BE2C (cell line): ENCODE measurements at places on chromosomes 13 and 19.

- DNase-seq = no peak
Observed at GRCh38 chr19:54554896-54555295, 18.7 kb upstream of the LILRA2 start.

- no peak for DNase-seq
Observed at GRCh38 chr19:15488489-15489226, 9.4 kb upstream of the PGLYRP2 start.

DNA sequence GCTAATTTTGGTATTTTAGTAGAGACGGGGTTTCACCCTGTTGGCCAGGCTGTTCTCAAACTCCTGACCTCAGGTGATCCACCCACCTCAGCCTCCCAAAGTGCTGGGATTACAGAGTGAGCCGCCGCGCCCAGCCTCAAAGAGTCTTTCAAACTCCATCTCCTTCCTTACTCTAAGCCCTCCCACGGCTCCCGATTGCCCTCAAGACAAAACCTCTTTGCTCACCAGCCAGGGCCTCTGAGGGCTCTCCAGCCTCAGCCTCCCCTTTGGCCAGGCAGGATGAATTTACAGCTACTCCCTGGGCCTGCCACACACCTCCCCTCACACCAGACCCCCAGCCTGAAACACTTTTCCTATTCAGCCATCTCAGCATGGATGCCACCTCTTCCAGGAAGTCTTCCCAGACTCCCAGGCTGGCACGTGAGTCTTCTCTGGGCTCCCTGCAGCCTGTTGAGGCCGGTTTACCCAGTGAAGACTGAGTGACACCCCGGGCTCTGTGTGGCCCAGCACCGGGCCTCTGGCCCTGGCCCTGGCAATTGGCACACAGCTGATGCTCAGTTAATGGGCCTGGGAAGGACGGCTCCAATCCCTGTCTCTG lies 7.6 kb downstream of the PRSS57 start:
- no peak for DNase-seq

- peak; percentile 43 for DNase-seq
Observed at GRCh38 chr13:100646030-100646673, 28.4 kb downstream of the TMTC4 start.

DNA sequence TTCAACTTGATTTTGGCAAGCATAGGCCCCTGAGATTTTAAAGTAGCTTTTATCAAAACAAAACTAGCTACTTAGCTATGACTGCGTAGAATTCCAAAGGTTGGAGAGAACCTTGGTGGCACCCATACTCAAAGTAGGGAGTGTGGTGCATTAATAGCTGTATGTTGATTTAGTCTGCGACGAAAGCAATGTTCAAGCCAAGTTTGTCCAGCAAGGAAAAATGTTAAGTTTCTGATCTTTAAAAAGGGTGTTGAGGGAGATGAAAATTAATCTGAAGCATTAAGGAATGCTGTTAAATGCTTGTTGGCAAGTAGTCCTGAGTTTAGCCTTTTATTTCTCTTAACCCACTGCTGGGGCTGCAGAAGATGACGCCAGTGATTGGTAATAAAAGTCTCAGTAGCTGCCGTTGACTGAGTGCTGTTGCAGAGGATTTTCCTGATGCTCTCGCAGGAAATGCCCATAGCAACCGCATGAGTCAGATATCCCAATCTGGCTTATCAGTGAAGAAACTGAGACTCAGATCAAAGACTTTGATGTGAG lies 75.9 kb upstream of the RNF113B start:
- no peak for DNase-seq

- DNase-seq = no peak
Observed at GRCh38 chr13:56561327-56561726, 579.4 kb upstream of the PRR20A start.

DNA sequence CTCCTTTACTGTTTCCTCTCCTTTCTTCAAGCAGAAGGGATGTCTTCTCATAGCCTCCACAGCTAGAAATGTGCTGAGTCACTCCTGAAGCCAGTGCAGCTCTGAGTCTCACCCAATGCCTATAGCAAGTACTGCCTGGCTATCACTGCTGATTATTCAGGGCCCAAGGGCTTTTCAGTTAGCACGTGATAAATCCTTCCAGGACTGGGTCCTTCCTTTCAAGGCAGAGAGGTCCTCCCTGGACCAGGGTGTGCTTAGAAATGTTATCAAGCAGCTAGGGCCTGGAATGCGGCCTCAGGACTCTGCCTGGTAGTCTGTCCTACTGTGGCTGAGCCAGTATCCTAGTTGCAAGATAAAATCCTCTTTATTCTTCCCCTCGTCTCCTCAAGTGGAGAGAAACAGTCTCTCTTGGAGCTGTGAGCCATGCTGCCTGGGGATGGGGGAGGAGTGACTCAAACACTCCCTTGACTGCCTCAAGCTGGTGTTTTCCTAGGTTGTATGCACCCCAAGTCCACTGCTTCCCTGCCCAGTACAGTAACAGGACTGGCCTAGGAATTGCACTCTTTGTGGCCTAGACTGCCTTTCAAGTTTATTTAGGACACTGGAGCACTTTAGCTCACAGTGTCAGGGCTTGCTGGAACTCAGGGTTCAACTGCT lies 198.7 kb upstream of the SERP2 start:
- DNase-seq = no peak

GRCh38 chr13:30334663-30335386 lies 27.5 kb upstream of the KATNAL1 start:
- peak; percentile 49 for DNase-seq

DNA sequence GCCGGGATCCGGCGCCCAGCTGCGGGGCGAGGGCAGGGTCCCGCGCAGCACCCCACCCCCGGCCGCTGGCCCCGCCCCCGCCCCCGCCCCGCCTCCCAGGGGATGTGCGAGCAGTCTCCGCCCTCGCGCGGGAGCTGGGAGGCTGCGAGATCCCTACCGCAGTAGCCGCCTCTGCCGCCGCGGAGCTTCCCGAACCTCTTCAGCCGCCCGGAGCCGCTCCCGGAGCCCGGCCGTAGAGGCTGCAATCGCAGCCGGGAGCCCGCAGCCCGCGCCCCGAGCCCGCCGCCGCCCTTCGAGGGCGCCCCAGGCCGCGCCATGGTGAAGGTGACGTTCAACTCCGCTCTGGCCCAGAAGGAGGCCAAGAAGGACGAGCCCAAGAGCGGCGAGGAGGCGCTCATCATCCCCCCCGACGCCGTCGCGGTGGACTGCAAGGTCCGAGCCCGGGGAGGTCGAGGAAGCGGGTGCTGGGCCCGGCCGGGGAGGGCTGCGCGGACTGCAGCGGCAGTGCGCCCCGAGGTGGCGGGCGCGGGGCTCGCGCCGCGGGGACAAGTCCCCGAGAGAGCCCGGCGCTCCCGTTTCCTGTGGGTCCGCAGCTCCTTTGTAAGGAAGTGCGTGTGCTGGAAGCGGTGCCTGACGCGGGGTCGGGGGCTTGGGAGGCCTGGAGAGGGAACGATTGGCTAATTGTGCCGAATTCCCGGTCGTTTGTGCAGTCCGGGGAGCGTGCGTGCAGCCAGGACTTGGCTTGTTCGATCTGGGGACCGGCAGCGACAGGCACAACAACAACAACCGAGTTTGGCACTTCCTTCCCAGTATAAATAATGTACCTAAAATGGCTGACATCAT lies at the start of gene ITM2B:
Gene ITM2B, plus strand, starts transcription at position 161 of the 843 bp plus-strand sequence. Its CDS starts 155 bp downstream, at position 316.
- DNase-seq = peak; percentile 86

- no peak for DNase-seq
Observed at GRCh38 chr19:7887408-7888144, 734 bp upstream of the LRRC8E start.

- DNase-seq = peak; percentile 50
Observed at GRCh38 chr19:343941-344624, 513 bp downstream of the MIER2 start.

GRCh38 chr13:94201022-94201421 lies 278.5 kb downstream of the DCT start:
- DNase-seq = peak; percentile 18

DNA sequence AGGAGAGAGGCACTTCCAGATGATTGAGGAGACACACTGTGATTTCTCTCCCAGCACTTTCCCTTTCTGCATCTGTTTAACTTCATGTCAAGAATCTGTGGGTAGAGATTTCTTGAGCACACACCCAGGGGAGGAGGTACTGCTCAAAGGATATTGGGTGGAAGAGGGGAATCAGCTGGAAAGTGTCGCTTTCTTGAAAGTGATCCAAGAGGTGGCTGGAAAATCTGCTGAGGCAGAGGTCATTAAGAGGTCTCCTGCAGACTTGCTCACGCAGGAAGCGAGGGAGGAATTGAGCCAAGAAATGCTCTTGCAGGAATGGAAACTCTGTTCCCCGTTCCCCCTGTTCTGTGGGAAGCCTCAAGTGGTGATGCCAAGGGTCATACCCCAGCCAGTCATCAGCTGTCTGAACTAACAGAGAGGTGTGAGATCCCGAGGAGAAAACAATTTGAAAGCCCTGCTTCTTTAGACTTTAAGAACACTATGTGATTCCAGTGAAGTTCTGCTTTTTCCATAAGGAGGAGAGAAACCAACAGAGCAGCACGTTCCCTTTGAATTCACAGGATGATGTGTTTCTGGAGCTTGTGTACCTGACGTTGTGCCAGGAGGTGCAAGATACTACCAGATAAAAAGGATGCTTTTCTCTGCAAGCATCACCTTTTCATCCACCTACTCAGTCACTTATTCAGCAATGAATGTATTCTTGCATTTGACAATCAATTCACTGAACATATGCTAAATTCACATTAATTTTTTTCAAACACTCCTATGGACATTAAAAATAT lies 163.4 kb upstream of the GPR12 start:
- no peak for DNase-seq

GRCh38 chr19:38974624-38975213 lies 823 bp downstream of the FBXO17 start:
- no peak for DNase-seq

- no peak for DNase-seq
Observed at GRCh38 chr13:33110713-33111413, 94.6 kb downstream of the KL start.

DNA sequence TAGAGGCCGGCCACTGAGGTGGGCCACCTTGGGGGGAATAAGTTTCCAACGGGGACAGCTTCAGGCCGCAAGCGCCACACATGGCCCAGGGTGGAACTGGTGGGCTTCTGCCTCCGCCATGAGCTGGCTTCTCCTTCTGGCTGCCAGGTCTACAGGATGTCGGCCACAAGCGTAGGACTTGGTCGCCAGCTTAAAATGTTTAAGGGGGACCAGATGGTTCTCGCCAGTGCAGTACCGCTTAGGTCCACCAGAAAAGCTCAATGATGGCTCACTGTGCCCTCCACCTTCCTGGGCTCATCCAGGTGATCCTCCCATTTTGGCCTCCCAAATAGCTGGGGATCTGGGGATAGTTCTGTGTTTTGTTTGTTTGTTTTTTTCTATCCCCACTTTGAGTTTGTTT lies 38.7 kb upstream of the ZNF254 start:
- DNase-seq = no peak

DNA sequence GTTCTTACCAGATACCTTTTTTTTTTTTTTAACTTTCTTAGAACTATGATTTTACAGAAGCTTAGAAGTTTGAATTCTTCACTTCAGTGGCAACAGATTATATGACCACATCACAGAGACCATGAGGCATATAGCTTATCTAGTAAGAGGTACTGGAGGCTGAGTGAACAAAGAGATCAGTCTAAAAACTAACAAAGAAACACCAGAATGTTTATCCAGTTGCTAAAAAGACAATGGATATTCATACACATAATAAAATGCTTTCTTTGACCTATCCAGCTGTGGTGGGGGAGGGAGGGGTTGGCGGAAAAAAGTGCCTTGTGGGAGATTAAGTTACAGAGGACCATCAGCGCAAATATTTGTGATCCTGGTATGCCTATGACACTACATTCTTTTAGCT lies 34.7 kb upstream of the SLITRK6 start:
- DNase-seq = no peak

- DNase-seq = no peak
Observed at GRCh38 chr13:110336681-110337080, 29.6 kb downstream of the COL4A2 start.

DNA sequence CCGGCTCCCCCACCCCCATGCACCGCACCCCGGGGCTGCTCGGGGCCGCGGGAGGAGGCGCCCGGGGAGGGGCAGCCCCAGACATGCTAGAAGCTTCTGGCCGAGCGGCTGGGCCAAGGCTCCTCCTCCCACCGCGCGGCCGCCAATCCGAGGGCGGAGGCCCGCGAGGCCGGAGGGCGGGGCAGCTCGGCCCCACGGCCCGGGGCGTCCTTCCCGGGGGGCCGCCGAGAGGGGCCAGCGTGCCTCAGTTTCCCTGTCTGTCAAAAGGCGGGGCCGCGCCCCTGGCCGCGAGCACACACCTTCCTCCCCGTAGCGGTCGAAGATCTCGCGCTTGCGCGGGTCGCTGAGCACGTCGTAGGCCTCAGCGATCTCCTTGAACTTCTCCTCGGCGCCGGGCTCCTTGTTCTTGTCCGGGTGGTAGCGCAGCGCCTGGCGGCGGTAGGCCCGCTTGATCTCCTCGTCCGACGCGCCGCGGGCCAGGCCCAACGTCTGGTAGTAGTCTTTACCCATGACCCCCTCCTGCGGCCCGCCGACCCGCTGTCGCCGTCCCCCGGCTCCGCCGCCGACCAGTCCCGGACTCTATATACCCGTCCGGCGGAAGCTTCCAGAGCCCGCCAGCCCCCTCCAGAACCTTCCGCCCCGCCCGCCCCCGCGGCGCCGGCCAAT lies at the start of gene DNAJB1:
Gene DNAJB1, minus strand, starts transcription at position 558 of the 666 bp plus-strand sequence. Its CDS starts 48 bp downstream, at position 510.
- DNase-seq = peak; percentile 75

GRCh38 chr19:52993342-52994178 lies 20.2 kb upstream of the ERVV-1 start:
- DNase-seq = peak; percentile 72

- no peak for DNase-seq
Observed at GRCh38 chr19:11504502-11505031, 1.1 kb downstream of the ZNF653 start.

DNA sequence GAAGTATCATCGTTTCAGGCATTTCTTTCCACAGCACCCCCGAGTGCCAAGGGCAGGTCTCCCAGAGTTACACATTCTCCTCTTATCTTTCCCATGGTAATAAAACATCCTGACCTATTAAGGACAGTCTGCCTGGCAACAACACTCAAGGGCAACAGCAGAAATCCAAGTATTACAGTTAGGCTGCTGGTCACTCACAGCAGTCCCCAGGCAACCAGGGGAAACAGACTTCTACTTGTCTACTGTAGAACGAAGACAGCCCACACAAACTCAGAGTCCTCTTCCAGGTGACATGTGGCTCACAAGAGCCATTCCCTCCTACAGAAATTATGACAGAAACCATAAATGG lies 24.3 kb downstream of the RCBTB1 start:
- no peak for DNase-seq

DNA sequence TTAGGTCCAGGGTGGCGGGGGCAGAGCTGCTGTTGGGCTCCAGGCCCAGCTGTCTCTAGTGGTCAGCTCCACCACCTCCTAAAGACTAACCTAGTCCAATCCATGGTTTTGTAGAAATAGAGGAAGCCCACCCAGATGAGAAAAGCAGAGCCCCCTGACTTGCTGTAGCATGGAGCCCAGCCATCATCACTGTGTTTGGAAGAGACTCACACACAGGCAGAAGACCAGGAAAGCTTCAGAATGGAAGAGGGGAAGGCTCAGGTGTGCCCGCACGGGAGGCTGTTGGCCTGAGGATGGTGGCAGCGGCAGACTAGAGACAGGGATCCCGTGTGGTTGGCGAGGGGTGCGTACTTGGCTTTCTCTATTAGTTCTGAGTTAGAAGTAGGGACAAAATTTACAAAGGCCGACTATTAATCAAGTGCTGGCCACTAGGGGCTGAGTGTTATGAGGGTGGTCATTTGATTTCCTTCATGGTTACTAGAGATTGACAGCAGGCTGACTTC lies 193.2 kb upstream of the SOX1 start:
- DNase-seq = no peak

- no peak for DNase-seq
Observed at GRCh38 chr13:22773465-22773864, 407.3 kb upstream of the SGCG start.

- no peak for DNase-seq
Observed at GRCh38 chr13:45775401-45775963, 73.4 kb downstream of the CBY2 start.
